Pulmonary artery endothelial cell (primary cell): ENCODE measurements at places on chromosomes 6 and 20.
A peak's percentile ranks its signal among the peaks of the same experiment; 100 is the strongest.

GRCh38 chr6:166813461-166813860 lies 142.9 kb downstream of the RNASET2 start:
- DNase-seq = no peak

- no peak for DNase-seq
Observed at GRCh38 chr6:111852725-111853124, 20.5 kb downstream of the FYN start.

- no peak for DNase-seq
Observed at GRCh38 chr6:11769244-11769643, 9.4 kb downstream of the ADTRP start.

DNA sequence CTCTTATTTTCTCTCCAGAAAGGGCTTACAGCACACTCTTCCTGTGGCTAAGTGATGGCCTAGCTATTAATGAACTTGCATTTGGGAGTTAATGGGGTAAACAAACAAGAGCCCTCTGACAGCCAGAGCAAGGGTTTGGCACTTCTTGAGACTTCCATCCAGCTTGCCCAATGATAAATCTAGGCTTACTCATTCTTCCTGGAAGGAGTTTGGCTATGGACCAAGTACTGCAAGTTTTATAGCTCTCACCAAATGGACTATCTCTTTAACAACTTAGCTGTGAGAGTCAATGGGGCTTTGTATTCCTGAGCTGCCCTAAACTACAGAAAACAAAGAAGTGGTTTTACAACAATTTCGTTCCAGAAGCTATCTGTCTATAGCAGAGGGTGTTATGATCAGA lies 16.7 kb upstream of the PI3 start:
- DNase-seq = peak; percentile 4

GRCh38 chr6:21506126-21506525 lies 87.4 kb upstream of the SOX4 start:
- DNase-seq = no peak

DNA sequence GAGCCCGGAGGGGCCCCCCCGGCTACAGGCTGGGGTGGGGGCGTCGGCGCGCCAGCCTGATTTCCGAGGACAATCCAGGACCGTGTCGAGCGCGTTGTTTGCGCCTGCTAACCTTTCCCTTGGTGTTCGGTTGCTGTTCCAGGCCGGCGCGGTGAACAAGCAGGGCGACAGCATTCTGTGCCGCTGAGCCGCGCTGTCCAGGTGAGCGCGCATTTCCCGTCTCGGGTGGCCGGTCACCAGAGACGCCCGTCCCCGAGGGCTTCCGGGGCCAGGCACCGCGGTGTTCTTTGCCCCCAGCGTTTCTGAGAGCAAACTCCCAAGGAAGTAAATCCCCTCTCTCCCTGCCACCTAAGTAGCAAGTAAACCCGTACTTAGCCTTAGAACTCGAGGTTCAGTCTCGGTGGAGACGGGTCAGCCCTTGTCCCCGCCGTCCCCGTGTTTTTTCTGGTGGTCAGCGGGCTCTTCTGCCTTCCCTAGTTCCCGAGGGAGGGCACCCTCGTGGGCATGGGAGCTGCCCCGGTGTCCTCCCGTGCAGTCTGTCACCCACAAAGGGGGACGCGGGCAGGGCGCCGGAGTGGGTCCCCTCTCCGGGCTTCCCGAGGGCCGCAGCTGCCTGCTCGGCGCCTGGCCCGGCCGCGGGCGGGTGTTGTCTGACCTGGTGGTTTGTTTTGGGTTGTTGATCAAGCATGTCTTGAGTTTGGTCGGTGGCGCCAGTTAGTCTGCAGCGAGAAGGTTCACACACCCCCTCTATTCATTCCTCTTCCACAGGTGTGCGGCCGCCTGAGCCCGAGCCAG lies 1.5 kb downstream of the ID4 start:
- no peak for DNase-seq

- no peak for DNase-seq
Observed at GRCh38 chr20:3277686-3278465, 38.9 kb upstream of the SLC4A11 start.

GRCh38 chr20:8740265-8740664 lies 328.6 kb upstream of the PLCB4 start:
- no peak for DNase-seq
